Adipocyte (in vitro differentiated cells): ENCODE measurements at places on chromosomes 3 and 15.

DNA sequence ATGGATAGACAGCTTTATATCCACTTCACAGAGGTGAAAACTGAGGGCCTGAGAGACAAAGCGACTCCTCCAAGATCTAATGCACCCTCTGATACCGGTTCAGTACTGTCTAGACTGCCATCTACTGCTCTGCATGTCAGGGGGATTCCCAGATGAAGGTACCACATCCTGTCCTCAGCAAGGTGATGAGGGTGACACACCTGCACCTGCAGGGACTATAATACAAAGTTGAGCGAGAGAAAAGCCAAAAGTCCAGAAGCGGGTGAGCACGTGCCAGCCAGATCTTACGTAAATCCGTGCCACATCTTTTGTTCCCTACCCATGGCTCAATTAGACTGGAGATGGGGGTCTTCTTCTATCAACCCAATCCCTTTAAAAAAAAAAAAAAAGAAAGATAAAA lies 32.4 kb upstream of the HES1 start:
- no peak for DNase-seq

DNA sequence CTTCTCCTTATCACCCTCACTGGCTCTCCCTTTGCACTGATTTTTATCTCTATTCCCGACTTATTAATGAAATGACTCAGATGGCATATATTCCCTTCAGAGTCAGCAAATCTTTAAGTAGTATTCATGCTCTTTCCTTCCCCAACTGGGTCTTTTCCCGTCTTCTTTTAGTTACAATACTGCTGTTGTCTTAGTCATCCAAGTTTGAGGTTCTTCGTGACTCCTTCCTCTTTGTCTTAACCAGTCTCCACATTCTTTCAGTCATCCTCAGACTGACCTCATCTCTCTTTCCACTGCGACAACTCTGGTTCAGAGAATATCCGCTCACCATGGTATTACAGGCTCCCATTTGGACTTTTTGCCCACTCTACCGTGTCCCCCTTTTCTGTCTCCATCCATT lies 12.4 kb downstream of the WDR5B start:
- no peak for DNase-seq

DNA sequence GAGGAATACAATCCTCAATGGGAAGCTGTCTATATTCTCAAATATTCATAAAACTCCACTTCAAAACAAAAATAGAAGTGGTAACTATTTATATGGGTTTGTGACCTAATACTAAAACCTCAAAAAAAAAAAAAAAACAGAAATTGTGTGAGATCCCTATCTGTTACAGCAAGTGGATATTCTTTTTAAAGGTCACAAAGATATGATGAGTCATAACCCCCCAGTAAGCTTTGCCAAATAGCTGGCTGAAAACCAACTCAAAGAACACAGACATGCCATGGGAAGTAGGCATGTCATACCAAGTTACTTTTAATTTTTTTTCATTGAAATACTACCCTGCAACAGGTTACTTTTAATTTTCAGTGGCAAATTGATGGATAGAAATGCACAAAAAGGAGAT lies 62.5 kb downstream of the CBLB start:
- peak; percentile 60 for DNase-seq

DNA sequence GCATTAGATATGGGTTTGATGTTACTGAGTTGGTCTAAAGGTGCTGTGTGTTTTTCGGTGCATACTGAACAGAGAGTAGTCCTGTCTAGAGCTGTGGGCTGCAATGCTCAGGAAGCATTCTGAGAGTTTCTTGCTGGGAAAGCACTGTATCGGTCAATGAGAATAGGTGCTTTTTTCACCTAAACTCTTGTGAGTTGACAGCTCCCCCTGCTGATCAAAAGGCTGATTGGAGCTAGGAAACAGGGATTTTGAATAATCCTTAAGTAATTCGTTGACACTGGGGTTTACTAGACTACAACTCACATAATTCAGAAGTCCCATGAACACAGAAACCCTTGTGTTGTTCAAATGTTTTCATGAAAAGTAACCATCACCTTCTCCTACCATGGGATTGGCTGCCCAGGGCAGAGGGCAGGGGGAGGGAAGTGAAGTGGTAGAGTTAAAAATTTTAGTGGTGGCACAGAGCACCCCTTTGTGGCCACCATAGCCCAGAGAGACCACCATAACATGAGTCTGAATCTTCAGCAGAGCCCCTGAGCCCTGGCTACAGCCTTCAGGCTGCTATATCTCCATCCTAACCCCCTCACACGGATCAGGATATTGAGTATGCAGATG lies 13.0 kb upstream of the MANF start:
- peak; percentile 92 for DNase-seq

DNA sequence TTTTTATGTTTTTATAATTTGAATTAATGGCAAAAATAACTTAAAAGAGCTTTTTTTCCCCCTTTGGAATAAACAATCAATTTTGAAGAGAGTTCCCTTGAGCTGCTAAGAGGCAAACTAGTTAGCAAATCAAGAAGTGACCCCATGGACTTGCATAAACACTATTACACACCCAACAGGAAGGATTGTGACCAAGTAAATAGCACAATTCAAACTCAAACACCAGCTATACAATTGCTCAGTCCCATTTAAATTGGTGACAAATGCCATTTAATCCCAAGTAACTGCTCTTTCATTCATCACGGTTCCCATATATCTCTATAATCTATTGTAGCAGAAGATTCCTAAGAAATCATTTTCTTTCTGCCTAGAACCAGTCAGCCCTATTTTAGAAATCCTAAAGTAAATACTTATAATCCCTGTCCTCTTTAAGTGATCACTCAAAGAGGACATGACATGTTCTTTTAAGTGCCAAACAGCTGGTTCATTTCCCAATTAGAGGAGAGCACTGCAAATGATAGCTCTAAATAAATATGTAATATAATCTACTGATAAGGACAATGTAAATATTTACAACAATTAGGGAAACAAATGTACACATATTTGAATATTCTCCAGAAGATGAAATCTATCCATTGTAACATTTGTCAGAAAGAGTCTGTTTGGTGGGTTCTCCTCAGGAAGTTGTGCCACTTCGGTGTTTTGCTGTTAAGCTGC lies 137.8 kb upstream of the ADAMTS9 start:
- DNase-seq = no peak

GRCh38 chr3:29697989-29698388 lies 417.1 kb downstream of the RBMS3 start:
- peak; percentile 54 for DNase-seq

DNA sequence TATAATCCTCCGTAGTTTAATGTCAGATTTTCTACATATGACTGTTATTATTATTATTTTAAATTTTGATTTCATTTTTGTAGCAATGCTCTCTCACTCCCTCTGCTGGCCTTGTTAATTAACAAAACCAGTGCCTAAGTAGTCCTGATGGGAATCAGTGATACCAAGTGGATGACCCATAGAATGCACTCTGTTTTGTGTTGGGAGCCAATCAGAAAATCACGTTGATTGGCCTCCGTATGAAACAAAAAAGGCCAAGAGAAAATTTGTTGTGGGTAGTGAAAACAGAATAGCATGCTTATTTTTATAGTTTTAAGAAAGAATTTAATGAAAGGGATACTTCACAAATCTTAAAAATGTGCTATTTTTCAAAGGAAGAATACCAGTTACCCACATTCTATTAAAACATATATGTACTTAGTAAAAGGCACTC lies 34.4 kb upstream of the MEIS2 start:
- DNase-seq = peak; percentile 81

GRCh38 chr3:121274411-121274810 lies 271.4 kb downstream of the POLQ start:
- DNase-seq = no peak

- peak; percentile 39 for DNase-seq
Observed at GRCh38 chr3:180594631-180595558, 7.1 kb upstream of the TTC14 start.

DNA sequence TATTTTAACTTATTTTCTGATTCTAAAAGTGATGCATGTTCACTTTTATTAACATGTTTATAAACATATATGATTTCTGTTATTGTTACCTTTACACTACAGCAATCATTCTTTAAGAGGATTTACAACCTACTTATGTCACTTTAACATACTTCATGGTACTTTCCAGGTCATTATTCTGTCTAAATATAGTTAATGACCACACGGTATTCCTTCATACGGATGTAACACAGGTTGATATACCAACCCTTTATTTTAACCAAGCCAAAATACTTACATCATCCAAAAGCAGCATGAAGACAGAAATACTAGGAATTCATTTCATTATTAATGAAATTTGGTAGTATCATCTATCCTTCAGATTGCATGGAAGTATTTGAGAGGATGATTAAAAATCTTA lies 18.6 kb downstream of the PIK3R4 start:
- DNase-seq = no peak

DNA sequence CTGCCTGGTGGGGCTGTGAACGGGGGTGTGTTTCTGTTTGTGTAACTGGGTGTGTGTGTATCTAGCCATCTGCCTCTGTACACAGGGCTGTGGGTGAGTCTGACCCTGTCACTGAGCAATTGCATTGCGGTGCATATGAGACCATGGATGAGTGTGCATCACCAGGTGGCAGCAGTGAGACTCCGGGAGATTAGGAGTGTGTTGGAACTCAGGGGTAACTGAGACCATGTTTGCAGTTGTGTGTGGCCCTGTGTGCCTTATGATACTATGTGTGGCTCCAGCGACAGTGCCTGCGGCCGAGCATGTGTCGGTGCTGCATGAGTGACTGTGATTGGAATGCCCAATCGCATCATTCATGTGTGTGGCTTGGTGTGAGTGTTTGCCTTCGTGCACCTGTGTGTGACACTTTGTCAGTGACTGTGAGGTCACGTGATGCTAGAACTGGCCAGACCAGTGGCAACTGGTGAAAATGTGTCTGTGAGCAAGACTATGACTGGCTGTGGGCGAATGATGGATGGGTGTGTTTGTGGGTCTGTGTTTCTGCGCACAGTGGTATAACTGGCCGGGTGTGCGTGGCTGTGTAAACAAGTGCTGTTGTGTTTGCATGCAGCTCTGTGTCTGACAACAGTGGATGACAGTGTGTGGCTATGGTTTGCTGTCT lies 14.0 kb downstream of the VILL start:
- DNase-seq = peak; percentile 72

- DNase-seq = no peak
Observed at GRCh38 chr3:53167418-53168174, 6.6 kb downstream of the PRKCD start.

- DNase-seq = no peak
Observed at GRCh38 chr3:53856964-53857363, 10.6 kb downstream of the IL17RB start.

GRCh38 chr3:87478716-87479115 lies 202.3 kb upstream of the POU1F1 start:
- peak; percentile 18 for DNase-seq

- no peak for DNase-seq
Observed at GRCh38 chr3:48367201-48367600, 4.8 kb upstream of the FBXW12 start.

DNA sequence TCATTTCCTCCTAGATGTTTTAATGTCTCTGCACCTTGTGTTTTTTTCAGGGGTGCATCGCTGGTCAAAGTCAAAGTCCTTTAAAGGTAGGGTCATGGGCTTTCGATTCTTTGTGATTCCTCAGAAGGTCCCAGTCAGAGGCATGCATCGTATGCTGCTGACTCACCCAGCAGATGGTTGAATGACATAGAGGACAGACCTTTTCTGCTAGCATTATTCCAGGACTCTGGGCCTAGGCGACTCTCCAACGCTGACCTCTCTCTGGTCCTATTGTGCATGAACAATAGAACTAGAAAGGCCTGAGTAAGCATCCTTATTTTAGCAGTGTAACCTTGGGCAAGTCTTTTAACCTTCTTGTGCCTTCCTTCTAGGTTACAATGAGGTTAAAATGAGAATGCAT lies 75.9 kb downstream of the DGKG start:
- no peak for DNase-seq

- peak; percentile 11 for DNase-seq
Observed at GRCh38 chr3:81837071-81837593, 75.7 kb upstream of the GBE1 start.

DNA sequence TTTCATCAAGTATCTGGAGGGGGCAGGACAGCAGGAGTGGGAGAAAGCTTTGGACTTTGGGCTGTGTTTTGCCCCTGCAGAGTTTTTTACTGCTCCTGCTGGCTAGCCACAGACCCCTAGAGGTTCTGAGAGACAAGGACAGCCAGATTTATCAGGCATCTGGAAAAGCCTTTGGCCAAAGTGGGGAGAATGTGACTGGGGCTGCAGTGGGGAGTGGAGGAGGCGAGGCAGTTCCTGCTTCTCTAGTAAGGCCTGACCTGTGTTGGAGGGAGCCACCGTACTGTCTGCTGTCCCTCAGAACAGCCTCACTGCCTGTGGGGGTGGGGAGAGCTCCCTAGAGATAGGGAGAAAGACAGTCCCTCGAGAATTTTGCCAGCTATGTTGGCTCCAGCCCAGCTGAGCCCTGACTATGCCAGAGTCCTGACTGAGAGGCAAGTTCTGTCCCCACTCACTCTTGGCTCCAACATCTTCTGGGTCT lies 2.2 kb downstream of the ALPK3 start:
- DNase-seq = no peak

- no peak for DNase-seq
Observed at GRCh38 chr15:77486542-77487468, 66.1 kb downstream of the HMG20A start.

- DNase-seq = peak; percentile 36
Observed at GRCh38 chr15:98719137-98719740, 70.9 kb downstream of the IGF1R start.

DNA sequence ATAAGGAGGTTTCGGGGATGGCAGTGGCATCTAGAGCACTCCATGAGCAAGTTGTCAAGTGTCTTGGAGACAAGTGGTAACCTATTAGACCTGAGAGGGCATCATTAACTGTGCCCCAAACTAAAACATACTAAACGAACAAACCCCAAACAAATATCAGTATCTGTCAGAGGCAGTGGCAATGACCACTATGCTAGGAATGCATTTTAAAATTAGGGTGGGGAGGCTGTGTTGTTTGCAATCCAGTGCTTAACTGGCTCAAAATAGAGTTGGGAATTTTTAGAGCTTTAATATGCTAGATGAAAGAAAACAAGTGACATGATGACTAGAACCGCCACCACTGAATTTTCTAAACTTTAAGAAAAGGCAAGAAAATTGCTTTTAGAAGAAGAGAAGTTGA lies 51.8 kb upstream of the TPRG1 start:
- DNase-seq = no peak

GRCh38 chr15:94277485-94277884 lies 46.1 kb downstream of the MCTP2 start:
- no peak for DNase-seq

- no peak for DNase-seq
Observed at GRCh38 chr3:58609990-58610389, 32.8 kb upstream of the FAM107A start.

GRCh38 chr3:134449277-134449676 lies 36.5 kb downstream of the ANAPC13 start:
- peak; percentile 53 for DNase-seq

DNA sequence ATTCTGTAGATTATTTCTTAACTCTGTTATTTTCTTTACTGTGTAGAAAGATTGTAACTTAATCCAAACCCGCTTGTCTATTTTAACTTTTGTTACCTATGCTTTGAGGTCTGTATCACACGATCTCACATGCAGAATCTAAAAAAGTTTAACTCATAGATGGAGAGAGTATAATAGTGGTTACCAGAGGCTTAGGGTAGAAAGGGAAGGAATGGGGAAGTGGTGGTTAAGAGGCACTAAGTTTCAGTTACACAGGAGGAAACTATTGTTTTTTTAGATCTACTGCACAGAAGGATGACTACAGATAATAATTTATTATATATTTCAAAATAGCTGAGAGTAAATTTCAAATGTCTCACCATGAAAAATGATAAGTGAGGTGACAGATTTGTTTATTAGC lies 515.2 kb downstream of the RSL24D1 start:
- no peak for DNase-seq
